ENCODE measurements at places on chromosomes 3 and 15.

GRCh38 chr3:138359148-138359918 lies 11.0 kb downstream of the MRAS start:
- no peak for DNase-seq
- H3K27ac ChIP-seq, result no peak overlapping the region
- no peaks in the 10 kb centered on the region for H3K36me3 ChIP-seq
- no peaks in the 10 kb centered on the region for H3K27me3 ChIP-seq

DNA sequence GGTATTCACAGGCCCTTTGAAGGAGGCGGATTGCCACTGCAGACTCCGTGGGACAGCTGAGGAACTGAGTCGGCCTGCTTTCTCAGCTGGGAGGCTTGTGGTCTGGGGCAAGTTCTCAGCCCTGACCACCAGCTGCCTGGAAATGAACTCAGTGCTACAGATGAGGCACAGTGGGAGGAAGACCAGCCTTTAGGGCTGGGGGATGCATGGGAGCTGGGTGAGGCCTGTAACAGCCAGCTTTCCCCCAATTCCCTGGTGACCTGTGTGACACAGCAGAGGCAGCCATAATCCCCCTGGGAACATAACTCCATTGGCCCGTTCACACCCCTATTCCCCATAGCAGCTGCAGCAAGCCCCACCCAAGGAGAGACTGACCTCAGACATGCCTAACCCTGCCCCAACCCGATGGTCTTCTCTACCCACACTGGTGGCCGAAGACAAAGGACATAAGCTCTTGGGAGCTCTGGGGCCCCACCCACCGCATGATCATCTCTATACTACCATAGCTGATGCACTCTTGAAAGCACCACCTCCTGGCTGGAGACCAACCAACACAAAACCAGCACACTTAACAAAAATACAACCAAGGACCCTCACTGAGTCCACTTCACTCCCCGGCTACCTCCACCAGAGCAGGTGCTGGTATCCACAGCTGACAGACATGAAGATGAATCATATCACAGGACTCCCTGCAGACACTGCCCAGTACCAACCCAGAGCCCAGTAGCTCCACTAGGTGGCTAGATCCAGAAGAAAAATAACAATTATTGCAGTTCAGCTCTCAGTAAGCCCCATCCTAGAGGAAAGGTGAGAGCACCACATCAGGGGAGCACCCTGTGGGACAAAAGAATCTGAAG lies 24.9 kb downstream of the ZMAT3 start:
- no peak overlapping the region for H3K27ac ChIP-seq
- no peaks in the 10 kb centered on the region for H3K27me3 ChIP-seq
- H3K4me1 ChIP-seq, result peaks cover 59% of the 10 kb centered on the region
- H3K36me3 ChIP-seq, result peaks cover 21% of the 10 kb centered on the region

GRCh38 chr3:109702976-109703375 lies 365.6 kb upstream of the DPPA4 start:
- H3K36me3 ChIP-seq, result no peaks in the 10 kb centered on the region
- H3K4me1 ChIP-seq, result peaks cover 17% of the 10 kb centered on the region

- H3K4me3 ChIP-seq, result no peak overlapping the region
- no peak for DNase-seq
- no peak overlapping the region for H3K27ac ChIP-seq
- no peaks in the 10 kb centered on the region for H3K36me3 ChIP-seq
These were observed 12.8 kb downstream of the CPB1 start for GRCh38 chr3:148840451-148840850.

DNA sequence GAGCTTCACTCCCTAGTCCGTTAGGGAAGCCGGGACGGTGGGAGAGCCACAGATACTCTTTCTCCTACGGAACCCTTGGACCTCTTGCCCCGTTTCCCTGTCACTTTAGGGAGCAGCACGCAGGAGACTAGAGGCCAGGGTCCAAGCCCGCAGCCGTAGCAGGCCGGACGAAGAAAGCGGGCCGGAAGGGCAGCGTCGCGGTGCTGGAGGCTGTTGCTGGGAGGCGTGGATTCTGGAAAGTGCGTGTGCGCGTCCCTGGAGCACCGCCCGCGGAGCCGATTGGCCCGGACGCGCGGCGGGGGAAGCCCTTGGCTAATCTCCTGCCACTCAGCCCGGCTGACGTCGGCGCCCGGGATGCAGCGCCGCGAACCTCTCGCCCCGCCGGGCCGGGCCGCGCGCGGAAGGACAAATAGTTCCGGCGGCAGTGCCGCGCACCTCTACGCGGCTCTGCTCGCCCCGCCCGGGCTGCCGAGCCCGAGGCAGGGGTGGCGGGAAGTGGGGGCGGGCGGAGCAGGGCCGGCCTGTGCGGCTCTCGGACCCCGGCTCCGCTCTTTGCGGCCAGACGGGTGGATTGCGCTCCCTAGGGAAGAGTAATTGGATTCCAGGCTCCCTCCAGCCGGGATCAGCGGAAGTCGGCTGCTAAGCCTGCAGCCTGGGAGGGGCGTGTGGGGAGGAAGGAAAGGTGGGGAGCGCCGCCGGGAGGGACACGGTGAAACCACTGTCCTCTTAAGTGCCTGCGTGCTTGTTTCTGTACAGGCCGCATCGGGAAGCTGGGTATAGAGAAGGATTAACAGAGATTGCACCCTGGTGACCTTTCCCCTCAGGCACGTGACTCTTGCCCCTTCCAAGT lies 31.3 kb upstream of the TCF12 start:
- peak overlapping the region; percentile 79 for H3K4me3 ChIP-seq
- H3K36me3 ChIP-seq, result no peaks in the 10 kb centered on the region
- H3K27ac ChIP-seq, result peak overlapping the region; percentile 89
- no peaks in the 10 kb centered on the region for H3K27me3 ChIP-seq

DNA sequence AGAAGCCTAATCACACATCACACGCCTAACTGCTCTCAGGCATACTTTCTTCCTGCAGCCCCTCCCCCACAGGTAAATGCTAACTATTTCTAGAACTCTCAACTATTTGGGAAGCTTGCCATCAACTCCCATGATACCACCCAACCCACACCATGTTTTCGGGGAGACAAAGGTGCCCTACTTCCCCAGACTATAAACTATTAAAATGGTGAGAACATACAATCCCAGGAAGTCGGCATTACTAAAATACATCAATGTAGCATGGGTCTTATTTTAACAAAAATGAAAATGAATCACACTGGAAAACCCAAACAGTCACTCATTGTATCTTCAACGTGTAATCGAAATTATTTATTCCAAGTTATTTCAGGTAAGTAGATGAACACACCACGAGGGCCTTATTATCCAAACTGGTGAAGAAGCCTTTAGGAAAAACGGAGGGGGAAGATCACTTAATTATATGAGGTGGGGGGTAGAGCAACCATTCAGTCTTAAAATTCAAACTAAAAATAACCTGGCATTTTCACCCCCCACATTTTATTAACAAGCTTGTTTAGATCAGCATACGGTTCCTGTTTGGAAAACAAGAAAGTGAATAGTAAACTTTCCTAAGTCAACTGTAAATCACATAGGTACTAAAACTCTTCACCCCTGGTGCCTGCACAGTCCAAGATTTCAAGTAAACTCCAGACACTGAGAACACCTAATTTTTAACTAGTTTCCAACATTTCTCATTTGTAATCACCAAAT lies 1.9 kb downstream of the TBL1XR1 start:
- peak overlapping the region; percentile 96 for H3K27ac ChIP-seq
- no peak for DNase-seq
- H3K27me3 ChIP-seq, result no peaks in the 10 kb centered on the region
- H3K4me1 ChIP-seq, result peaks cover 69% of the 10 kb centered on the region
- H3K4me3 ChIP-seq, result peak overlapping the region; percentile 97
- peaks cover 53% of the 10 kb centered on the region for H3K36me3 ChIP-seq

DNA sequence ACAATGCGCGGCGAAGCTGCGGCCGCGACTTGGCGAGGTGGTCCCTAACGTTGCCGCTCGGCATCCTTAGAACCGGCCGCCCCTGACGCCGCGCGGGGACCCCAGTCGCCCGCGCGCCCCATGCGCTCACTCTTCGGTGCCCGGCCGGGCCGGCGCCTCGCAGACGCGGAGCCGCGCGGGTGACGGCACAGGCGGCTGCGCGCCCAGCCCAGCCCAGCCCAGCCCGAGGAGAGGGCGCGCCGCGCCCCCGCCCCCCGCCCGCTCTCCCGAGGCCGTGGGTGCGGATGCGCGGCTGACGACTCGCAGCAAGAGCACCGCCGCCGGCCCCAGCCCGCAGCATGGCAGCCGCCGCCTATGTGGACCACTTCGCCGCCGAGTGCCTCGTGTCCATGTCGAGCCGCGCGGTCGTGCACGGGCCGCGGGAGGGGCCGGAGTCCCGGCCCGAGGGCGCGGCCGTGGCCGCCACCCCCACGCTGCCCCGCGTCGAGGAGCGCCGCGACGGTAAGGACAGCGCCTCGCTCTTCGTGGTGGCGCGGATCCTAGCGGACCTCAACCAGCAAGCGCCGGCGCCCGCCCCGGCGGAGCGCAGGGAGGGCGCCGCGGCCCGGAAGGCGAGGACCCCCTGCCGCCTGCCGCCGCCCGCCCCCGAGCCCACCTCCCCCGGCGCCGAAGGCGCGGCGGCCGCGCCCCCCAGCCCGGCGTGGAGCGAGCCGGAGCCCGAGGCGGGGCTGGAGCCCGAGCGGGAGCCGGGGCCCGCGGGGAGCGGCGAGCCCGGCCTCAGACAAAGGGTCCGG lies 437 bp downstream of the KLF13 start:
- peak overlapping the region; percentile 63 for H3K27ac ChIP-seq
- H3K4me3 ChIP-seq, result peak overlapping the region; percentile 71
- no peak for DNase-seq
- peaks cover 33% of the 10 kb centered on the region for H3K36me3 ChIP-seq

DNA sequence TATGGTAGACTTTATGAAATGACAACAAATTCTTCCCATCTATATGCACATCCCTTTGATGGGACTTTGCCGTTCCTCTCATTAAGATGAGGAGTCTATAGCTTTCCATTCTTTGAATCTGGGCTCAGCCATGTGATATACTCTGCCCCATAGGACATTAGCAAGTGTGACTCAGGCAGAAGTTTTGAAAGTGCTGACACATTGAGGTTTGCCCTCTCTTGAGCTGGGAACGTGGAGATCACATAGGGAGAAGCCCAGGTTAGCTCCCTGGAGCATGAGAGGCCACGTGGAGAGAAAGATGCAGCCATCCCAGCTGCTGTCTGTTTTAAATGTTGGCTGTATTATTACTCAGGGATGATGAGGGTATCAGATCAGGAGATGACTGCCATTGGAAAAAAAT lies 67.7 kb upstream of the OXTR start:
- H3K36me3 ChIP-seq, result no peaks in the 10 kb centered on the region
- no peak overlapping the region for H3K27ac ChIP-seq
- no peaks in the 10 kb centered on the region for H3K4me1 ChIP-seq
